ENCODE measurements at places on chromosomes 6 and 20. TPM values are rescaled to one million over a fixed set of nuclear protein-coding genes. Genes with fewer than 3 reads are reported as not detected.
A peak's percentile ranks its signal among the peaks of the same experiment; 100 is the strongest.

DNA sequence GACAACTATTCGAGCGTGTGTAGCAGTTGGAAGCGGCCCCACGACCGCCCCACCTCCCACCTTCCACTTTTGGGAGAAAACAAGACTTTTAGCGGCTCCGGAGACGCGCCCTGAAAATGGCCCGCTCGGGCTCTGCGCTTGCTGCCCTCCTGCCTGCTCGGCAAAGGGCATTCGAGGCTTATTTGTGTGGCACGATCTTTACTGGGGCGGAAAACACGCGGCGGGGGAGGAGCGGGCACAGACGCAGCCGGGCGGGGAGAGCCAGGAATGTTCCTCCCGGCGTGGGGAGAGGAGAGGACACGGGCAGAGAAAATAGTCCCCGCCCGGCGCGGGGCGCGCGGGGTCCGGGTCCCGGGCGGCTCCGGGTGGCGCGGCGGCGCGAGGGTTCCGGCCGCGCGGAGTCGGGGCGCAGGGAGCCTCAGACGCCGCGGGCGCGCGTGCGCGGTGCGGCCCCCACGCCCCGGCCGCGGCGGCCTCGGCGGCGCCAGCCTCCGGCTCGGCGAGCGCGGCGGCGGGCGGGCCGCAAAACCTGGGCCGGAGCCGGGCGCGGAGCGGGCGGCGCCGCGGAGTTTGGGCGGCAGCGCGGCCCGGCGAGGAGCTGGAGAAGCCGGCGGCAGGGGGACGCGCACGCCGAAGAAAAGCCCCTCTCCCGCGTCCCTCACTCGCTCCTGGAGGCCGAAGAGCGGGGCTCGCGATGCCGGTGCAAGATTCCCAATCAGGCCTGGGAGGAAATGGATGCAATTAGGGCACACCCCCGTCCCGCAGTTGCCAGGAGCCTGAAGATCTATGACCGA, 90.0 kb upstream of the ARID1B start:
- DNase-seq: peak; percentile 82

DNA sequence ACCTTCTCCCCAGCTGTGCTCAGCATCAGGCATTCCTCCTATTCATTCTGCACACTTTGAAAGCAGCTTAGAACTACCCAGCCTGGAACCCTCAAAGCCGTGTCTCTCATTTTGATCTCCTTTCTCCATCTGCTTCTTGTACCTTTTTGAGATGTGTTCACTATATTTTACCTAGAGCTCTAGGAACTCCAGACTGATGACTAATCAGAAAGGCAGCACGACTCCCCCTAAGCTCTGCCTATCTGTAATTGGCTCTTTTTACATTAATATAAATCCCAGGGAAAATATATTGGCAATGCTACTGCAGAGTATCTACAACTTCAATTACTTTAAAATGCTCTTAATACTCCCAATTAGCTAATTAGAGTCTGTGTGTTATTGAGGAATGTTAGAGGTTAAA, 671.5 kb downstream of the CBLN4 start:
- no peak for DNase-seq

- DNase-seq: no peak
Observed at GRCh38 chr20:53510262-53510661, 83.4 kb downstream of the ZNF217 start.

- no peak for DNase-seq
Observed at GRCh38 chr6:158684311-158684710, 34.5 kb downstream of the SYTL3 start.

DNA sequence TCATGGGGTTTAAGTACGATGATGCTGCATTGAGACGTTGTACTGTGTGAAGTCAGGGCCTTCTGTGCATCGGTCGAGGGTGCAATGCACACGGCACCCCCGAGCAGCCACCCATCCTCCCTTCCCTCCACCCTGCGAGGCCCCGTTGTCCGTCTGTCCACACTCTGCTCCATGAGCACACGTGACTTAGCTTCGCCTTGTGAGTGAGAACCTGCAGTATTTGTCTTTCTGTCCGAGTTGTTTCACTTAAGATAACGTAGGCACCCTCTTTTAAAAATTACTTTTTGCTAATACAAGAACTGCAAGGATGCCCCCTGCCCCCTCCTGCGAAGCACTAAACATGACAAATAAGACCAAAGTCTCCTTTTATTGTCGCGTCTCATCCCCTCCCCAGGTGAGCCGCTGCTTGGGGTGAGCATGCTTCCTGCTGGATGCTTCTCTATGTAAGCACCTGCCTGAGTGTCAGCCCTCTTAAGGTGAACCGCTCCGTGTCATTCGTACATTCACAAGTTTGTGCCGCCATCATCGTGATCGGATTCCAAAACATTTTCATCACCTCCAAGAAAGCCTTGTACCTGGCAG, 3.6 kb upstream of the RBBP8NL start:
- no peak for DNase-seq

GRCh38 chr6:169923468-169924464, 172.3 kb downstream of the ERMARD start:
- DNase-seq: no peak

DNA sequence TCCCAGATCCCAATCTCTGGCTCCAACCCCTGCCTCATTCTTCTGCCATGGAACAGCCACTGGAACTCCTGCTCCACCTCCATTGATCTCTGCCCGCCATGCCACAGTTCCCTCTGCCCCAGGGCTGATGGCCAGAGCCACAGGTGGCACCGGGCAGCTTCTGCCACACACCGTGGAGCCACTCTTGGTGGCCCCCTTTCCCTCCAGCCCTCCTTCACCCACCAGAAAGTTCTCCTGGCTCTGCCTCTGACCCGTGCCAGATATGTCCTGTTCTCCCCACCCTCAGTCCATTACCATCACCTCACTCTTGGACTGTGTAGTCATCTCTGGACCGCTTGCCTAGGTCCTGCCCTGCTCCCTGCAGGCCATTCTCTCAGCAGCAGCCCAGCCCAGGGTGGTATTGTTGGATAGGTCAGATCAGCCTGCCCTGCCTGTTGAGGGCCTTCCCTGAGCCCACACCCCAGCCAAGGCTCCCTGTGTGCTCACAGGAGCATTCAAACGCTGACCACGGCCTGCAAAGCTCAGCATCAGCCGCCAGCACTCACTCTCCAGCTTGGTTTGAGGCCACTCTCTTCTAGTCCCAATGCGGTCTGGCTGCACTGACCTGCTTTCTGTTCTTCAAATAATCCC, 16.8 kb upstream of the SYNDIG1 start:
- DNase-seq: no peak

DNA sequence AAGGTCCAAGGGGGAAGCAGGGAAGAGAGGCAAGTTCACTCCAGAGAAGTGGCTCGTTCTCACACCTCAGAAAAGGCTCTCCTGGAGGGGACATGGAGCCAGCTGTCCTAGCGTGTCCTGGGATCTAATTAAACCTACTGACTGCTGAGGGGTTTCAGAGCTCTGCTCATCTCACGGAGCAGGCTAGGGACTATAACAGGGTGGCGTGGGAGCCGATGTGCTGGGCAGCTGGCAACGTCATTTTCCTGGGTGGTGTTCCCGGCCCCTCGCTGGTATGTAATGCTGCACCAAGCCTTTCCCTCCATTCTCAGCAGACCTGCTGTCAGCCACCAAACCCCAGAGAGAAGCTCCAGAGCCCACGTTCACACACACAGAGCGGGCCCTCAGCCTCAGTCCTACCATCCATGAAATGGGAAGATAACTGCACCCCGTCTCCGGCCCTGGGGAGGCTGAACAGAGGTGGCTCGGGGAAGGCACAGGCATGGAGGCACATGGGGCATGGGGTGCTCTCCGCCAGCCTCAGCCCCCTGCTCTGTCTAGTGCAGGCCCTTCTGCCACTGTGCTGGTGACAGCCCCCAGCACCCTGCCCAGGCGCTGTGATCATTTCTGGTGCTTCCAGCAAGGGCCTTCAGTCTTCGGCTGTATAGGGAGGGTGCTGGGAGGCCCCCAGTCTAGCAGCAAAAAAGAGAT, 1.9 kb downstream of the CST7 start:
- DNase-seq: no peak

- DNase-seq: no peak
Observed at GRCh38 chr20:40540166-40540565, 148.9 kb downstream of the MAFB start.

GRCh38 chr20:44650771-44651433, 597 bp downstream of the ADA start:
- DNase-seq: no peak

GRCh38 chr6:21808045-21808470, 214.5 kb downstream of the SOX4 start:
- DNase-seq: no peak

DNA sequence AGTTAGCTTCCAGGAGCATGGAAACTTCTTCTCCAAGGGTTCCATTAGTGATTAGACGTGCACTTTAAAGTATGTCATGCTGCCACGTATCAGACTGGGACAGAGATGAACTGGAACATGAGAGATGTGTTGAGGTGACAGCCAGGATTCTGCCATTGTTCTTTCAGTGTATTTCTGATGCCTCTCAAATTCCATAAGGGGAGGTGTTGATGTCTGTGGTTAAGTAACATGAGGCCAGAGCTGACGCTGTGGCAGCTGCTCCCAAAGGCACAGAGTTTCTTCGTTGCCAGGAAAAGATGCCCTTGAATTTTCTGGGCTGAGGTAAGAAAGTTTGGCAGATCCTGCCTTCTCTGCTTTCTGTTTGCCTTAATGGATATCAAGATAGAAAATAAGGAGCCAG, 63.5 kb downstream of the TRMT6 start:
- no peak for DNase-seq

GRCh38 chr6:33768644-33769120, 20.2 kb downstream of the LEMD2 start:
- peak; percentile 85 for DNase-seq

GRCh38 chr6:89525786-89526562, 93.0 kb downstream of the ANKRD6 start:
- DNase-seq: no peak

DNA sequence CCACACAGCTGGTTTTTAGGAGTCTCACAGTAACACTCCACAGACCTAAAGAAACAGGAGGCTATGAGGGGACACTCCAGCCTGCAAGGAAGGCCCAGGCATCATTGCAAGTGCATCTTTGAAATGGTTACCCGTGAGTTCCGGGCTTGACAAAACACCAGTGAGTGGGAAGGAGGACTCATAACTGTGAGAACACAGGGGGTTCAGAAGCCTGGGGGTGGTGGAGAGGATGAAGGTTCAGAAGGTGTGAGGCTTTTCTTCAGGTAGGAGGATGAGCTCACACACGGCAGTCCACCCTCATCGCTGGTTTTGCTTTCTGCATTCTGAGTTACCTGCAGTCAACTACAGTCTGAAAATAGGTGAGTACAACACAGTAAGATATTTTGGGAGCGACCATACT, 39.9 kb downstream of the MAP7 start:
- DNase-seq: no peak

Gene RGL2
- total RNA-seq: 49.8 TPM

Gene C6orf89
- total RNA-seq: 41.1 TPM

Gene PHACTR3
- total RNA-seq: 11.6 TPM

Gene KCTD20
- 48.6 TPM for total RNA-seq

Gene PNPLA1
- total RNA-seq: not detected

Gene MYH7B
- total RNA-seq: 5.3 TPM
